ENCODE measurements at places on chromosomes 6 and 20.

GRCh38 chr6:18530201-18530600 is 143.1 kb downstream of the RNF144B start:
- no peak for DNase-seq

DNA sequence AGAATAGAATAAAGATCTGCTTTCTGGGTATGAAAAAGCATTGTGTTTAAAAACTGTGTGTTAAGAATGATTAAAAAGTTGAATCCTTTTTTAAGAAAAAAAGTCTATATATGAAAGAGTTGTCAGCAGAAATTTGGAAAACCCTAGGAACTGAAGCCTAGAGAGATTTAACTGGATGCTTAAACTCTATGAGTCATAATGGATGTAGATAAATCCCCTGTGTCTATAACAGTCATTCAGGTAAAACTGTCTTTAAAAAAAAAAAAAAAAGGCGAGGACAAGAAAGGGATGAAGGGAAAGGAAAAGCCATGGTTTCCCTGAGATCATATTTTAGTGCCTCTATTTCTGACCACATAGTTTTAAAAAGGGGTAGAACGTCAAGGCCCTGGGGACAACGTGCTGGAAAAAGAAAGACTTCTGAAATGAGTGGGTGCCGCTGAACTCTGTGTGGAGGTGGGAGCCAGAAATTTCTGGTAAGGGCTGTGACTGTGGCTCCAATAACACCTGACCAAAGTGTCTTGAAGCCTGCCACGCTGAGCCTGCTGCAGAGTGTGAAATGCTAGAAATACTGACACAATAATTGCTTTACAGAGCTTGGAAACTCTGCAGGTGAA is 302.6 kb upstream of the ARID1B start:
- no peak for DNase-seq

- no peak for DNase-seq
These were observed 28.1 kb downstream of the COL11A2 start for GRCh38 chr6:33164176-33164575.

- DNase-seq = no peak
These were observed 265.2 kb upstream of the QKI start for GRCh38 chr6:163149279-163149848.

GRCh38 chr20:22728146-22728745 is 143.9 kb upstream of the FOXA2 start:
- no peak for DNase-seq

DNA sequence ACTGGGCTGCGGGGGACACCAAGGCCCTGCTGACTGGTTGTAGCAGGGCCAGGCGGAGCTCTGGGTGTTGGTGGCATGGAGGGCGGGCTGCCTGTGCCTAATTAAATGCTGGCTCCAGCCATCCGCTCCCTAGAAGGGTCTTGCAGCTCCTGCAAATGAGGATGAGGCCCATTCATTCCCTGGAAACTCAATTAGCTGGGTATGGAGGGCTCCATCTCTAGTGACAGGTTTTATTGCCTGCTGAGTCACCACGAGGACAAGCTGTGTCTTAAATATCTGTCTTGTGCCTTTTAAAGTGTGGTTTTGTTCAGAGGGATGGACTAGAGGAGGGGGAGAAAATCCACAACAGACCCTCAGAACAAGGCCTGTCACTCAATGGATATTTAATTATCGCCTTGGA is 60.9 kb downstream of the SULF2 start:
- no peak for DNase-seq

- no peak for DNase-seq
These were observed 329 bp upstream of the ZKSCAN3 start for GRCh38 chr6:28349344-28349891.

DNA sequence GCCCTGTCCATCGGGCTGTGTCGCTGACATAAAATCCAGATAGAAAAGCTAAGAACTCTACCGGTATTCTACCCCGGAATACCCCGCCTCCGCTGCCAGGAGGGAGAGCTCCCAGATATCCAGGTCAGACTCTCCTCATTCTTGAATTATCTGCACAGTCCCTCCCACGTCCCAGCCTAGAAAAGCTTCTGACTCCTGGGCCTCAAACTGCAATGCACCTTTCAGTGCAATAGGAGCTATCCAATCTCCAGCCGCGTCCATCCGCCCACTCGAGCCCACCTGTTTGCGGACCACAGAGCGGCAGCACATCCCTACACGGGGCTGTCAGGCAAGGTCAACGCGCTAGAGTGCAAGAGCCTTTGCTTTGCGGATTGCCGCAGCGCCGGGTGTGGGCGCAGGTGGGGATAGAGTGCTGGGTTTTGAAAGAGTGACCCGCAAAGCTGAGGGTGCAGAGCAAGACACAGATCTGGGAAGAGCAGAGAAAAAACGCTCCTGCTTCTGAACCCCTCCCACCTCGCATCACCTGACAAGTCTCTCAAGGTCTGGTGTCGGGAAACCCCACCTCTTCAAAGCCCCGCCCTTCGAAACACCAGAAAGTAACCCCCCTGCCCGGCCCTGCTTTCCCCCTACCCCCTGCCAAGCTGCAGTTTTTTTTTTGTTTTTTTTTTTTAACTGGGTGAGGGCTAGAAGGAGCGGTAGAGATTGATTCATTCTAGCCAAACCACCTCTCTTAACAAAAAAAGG is 1.3 kb downstream of the TAPBP start:
- peak; percentile 81 for DNase-seq

DNA sequence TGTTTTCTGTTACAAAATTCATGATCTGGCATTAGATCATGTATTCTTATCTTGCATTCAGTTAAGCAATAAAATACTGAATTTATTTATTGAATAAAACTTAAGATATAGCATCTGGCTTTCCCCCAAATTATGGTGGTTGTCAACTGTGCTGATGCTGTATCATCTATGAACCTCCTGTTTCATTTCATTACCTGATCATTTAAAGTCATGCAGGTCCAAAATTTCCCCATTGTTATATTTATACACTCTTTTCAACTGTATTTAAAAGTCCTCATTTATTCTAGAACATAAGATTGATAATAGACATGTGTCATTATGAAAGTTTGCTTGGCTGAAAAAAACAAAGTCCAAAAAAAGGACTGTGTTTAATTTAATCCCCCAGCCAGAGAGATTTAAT is 627.4 kb upstream of the ADGRB3 start:
- no peak for DNase-seq

- DNase-seq = no peak
These were observed 6.8 kb upstream of the SLC35B3 start for GRCh38 chr6:8442150-8442549.

DNA sequence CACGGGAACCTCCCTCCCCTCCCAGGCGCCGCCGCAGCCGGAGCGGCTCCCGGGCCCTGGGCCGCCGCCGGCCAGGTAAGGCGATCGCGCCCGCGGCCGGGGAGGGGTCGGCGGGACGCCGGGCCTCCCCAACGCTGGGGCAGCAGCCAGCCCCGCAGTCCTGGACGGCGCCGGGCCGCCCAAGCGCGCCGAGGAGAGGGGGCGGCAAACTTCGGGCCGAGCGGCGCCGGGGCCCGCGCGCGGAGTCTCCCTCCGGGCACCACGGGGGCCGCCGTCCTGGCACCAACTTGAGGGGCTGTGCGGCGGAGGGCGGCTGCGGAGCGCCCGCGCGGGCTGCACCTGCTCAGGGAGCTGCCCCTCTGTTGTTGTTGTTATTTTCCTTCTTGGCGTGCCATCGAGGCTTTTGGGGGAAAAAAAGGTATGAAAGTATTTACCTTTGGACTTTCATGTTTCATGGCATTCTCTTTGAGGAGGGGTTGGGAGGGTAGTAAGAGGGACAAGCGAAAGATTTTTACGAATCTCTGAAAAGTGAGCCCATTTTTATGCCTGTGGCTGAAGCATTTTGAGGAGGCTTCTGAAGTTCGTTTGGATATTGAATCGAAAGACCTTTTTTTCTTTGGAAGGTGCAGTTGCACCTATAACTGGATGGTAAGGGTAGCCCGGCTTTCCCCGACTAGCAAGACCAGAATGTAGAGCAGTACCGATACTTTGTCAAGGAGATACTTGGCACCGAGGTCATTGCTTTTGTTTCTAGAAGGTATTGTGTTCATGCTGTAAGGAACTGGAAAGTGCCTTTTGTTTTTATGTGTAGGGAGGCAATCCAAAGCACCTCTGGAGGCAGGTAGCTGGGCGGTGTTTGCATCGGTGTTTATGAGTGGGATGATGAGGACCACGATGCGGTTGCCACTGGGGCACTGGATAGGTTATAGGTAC is at the start of gene RNF182:
Gene RNF182 (plus strand): TSS at position 4 of the 933 bp plus-strand sequence. CDS start 52,168 bp downstream, outside the sequence.
- DNase-seq = peak; percentile 15

- no peak for DNase-seq
These were observed 97.5 kb downstream of the GMDS start for GRCh38 chr6:2147766-2148448.

GRCh38 chr6:107539849-107540464 is 50.0 kb downstream of the SOBP start:
- no peak for DNase-seq

GRCh38 chr20:15544742-15545141 is 1028.5 kb downstream of the KIF16B start:
- DNase-seq = no peak

DNA sequence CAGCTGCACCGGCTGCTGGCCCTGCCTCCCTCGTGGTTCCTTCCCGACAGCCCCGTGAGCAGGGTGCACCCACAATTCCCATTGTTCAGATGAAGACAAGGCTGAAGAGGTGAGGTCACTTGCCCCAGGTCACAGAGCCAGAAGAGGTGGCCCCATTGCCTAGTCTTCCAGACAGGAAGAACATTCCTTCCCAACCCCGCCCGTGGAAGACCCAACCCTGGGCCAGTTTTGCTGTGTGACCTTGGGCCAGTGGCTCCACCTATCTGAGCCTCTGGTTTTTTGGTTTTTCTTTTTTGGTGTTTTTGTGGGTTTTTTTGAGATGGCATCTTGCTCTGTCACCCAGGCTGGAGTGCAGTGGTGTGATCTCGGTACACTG is 61.7 kb downstream of the RIPOR3 start:
- peak; percentile 46 for DNase-seq

- no peak for DNase-seq
These were observed 31.4 kb downstream of the NFATC2 start for GRCh38 chr20:51510936-51511605.

GRCh38 chr20:1907586-1907985 is 12.4 kb downstream of the SIRPA start:
- DNase-seq = peak; percentile 17

DNA sequence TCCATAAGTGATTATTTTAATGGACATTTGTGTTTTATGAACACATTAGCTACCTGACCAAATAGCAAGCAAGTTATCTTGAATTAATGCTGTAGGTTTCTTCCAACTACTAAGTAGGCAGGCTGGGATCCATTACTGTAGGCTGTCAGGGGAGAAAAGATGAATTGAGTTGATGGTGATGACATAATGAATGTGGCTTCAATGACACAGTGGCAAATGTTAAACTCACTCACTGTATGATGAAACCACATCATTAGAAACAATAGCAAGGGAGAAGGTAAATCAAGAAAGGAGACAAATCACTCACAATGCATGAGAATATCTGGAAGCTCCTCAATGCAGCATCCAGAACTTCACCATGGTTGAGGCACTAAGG is 529.7 kb upstream of the CITED2 start:
- DNase-seq = no peak

DNA sequence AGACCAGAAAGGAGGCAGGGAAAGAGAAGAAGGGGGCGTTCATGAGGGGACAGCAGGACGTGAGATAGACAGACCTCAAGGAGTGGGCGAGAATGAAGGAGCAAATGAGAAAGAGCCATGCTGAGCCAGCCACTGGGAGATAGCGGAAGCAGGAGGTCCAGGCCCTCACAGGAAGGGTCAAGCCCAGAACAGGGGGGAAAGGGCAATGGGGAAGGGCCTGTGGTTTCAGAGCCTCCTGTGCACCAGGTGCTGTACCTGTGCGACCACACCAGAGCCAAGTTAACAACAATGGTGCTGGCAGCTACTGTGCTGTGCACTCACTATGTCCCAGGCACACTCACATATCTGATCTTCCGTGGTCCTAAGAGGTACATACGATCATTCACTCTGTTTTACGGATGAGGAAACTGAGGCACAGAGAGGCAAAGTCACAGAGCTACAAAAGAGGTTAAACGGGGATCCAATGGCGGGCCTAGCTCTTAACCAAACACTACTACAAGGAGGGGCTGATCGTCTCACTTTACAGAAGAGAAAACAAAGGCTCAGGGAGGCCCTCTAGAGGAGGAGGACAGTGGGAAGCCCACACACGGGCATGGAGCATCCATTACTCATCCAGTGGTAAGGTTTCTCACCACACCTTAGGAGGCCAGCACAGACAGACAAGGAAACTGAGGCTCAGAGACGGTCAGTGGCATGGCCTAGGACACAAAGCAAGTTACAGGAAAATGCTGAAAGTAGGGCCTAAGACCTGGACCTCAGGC is 129.1 kb downstream of the PREX1 start:
- no peak for DNase-seq

GRCh38 chr6:40556881-40557280 is 30.3 kb downstream of the LRFN2 start:
- DNase-seq = no peak

DNA sequence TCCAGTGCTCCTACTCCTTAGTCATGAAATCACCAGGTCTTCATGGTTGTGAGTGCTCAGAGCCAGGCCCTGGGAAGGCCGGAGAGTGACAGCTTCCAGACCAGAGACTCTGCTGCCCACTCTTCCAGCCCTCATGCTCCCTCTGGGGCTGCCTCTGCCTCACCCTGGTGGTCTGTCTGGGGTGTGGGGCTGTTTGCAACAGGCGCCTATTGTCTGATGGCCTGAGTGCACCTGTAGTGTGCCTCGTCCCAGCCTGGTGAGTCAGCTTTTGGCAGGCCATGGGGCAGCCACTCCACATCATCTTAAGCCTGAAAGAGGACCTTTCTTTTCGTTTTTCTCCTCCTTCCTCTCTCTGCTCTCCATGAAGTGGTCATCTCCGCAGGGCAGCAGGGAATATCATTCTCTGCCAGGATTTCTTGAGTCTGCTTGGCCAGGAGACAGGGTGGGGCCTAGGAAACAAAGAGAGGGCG is 173.8 kb downstream of the VEGFA start:
- DNase-seq = no peak

DNA sequence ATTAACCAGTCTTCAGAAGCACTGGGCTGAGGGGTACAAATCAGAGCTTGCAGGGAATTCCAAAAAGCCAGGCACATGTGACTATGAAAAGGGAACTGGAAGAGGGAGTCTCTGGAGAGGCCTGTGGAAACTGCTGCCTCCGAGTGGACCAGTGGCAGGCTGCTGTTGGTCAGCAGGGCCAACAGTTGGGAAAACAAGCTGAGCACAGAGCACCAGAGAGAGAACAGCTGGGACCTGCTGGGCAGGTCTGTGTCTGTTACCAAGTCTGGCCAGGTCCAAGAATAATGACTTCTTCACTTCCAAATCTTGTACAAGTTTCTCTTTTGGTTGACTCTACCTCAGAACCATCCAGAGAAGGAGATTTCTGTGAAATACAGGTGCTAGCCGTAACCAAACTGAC is 81.4 kb downstream of the LIN28B start:
- DNase-seq = no peak

DNA sequence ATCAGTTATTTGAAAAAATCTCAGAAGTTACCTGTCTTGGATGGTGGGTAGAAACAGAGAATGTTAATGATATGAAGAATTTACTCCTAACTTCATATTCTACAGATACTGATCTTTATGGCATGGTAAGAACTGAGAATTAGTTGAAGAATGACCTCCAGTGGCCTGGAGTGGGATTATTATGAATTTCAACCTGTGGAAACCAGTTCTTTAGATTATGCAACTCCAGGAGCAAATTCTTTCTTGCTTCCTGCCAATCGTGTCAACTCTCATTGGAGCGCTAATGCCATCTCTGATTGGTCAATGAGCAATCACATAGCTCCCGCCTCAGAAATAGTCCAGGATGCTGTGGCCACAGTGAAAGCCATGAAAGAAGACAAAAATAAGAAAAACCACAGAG is 40.6 kb downstream of the LYRM2 start:
- peak; percentile 67 for DNase-seq

Data from ELR (cell line).